Osteocyte (in vitro differentiated cells): ENCODE measurements at places on chromosomes 2 and 18.

GRCh38 chr2:220877897-220878296 is 694.2 kb downstream of the EPHA4 start:
- no peak for DNase-seq

DNA sequence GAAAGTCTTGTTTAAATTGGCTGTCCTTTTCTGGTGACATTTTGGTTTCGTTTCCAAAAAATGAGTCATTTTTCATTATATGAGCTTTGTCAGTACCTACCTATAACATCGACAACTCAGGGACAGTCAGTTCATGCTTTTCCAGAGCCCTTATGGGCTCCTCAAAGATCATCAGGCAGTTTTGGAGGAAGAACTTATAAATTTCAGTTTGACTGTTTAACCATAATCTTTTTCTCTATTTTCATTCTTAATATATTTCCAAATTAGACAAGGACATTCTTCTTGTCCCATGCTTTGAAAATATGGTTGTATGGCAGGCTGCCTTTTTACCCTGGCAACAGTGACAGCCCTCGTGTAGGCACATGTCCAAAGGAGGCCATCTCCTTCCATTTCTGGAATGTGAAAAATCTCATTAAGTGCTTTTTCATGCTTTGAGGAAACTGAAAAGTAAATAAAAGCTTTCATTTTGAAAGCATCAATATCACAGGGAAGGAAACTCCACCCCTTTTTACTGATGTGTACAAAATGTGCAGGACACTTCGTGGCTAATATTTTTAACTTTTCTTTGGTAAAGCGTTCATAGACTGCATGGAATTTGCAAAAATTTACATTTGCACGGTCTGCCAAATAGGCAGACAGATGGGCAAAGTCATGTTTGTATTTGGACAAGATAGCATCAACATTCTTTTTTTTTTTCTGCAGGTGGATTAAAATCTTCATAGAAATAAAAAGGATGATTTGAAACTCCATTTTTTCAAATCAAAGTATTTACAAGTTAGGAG is 7.2 kb upstream of the PROC start:
- no peak for DNase-seq

DNA sequence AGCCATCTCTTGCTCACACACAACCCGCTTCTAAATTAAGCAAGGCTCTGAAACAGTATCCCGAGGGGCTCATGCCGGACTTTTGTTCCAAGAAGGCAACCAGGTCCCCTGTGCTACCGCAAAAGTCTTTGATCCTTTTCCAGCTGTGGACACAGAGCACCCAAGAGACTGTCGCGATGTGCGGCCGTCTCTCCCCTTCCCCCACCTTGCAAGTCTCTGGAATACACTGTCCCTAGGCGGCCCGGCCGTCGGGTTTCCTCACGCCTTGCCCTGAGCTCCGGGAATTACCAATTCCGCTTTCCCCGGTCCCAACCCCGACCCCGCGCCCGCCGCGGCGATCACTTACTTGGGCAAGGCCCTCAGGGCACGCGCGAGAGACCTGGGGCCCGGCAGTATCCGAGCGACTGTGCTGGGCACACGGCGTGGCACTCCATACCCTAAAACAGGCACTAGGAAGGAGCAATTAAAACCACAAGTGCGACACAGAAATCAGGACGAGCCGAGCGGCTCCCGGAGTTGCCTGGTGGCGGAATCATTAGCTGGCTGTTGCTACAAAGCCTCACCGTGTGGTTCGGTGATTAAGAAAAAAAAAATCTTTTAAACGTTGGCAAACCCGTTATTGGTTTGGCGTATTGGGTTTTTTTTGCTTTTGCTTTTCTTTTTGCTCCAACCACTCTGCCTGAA is 2.2 kb upstream of the DLX1 start:
- DNase-seq: no peak

DNA sequence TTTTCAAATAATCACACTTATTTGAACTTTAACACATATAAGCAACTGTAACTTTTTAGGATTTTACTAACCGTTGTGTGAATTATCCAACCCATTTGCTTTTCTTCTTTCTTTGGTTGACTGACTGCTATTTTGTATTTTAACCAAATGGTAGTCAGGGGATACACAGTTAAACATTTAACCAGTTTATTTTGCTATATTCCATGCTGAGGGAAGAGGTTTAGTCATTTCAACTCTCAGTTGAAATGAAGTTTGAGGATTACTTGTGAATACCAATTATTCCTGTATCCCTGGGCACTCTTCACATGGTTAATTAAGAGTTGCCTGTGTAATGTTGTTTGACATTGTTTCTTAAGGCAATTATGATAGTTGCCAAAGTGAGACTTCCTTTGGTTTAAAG is 1.9 kb downstream of the SPAG16 start:
- no peak for DNase-seq

DNA sequence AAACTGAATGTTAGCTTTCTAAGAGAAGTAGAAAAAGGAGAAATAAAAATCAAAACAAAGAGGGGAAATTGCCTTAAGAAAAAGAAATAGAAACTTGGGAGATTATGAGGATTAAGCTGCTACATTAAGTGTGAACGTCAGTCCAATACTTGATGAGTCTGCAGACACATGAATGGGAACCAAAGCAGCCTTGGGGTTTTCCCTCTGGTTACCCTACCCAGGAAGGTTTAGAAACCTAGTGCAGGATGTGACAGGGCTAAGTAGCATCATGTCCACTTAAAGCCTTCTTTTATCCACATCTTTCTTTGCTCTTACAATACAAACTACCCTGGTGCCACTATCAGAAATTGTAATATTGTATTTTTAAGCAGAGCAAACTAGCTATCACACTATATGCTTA is 22.3 kb downstream of the SLC35F5 start:
- DNase-seq: no peak

DNA sequence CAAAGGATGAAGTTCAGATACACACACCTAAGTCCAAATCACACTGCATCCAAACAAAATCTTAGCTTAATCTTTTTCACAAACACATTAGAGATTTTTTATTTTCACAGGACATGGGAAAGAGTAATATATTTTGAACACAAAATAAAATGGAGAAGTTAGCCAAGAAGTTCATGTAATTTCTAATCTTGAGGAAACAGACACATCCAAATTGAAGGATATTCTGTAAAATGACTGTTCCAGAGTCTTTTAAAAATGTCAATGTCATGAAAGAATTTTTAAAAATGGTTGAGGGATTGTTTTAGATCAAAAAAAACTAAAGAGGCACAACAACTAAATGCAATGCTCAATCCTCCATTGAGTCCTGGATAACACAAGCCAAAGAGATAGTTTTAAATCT is 12.4 kb upstream of the RAPGEF4 start:
- no peak for DNase-seq

- DNase-seq: no peak
These were observed 8.3 kb upstream of the RHOB start for GRCh38 chr2:20438334-20439192.

DNA sequence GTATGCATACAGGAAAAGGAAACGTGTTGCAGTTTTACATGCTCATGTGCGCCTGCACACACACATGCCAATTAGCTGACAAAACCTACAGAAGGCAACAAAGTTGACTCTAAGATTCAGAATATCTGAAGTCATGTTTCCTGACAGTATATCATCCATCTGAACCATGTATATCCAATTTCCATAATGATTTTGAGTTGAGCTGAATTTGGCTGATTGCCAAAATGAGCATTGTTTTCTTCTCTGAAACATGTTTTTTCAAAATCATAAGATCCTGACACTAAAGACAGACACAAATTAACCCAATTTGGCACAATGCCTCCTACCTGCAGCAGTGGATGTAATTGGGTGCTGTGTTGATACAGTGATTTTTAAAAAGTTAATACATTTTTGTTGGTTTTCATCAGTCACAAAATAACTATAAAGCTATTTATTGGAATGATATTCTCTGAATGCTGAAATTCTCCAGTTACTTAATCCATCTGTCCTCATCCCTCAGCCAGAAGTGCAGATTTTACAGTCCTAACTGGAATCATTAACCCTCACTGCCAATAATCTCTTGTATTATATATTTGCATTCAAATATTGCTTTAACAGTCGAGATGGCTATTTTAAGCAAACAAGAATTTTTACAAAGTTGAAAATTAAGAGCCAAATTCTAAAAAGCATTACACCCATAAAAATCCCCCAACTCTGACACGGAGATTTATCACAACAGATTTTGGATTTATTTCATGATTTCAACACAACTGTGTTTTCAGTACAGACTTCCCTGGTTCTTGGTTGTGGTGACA is 161.7 kb upstream of the LMAN1 start:
- DNase-seq: no peak

DNA sequence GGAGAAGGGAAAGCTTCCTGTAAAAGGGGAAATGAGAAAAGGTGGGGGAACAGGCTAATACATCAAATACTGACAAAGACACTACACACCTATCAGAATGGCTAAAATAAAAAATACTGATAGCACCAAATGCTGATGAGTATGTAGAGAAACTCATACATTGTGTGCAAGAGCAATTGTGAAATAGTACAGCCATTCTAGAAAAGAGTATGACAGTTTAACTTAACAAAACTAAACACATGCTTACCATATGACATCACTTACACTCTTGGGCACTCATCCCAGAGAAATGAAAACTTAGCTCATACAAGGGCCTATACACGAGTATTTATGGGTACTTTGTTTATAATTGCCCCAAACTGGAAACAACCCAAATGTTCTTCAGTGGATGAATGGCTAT is 53.4 kb downstream of the ZNF638 start:
- no peak for DNase-seq

- no peak for DNase-seq
These were observed 24.6 kb downstream of the ARL6IP6 start for GRCh38 chr2:152743002-152743401.

GRCh38 chr2:173855661-173856060 is 109.5 kb downstream of the SP3 start:
- no peak for DNase-seq

GRCh38 chr18:30781601-30782000 is 260.9 kb downstream of the DSC3 start:
- DNase-seq: no peak

- no peak for DNase-seq
These were observed 304.8 kb upstream of the SOX11 start for GRCh38 chr2:5387406-5387805.

DNA sequence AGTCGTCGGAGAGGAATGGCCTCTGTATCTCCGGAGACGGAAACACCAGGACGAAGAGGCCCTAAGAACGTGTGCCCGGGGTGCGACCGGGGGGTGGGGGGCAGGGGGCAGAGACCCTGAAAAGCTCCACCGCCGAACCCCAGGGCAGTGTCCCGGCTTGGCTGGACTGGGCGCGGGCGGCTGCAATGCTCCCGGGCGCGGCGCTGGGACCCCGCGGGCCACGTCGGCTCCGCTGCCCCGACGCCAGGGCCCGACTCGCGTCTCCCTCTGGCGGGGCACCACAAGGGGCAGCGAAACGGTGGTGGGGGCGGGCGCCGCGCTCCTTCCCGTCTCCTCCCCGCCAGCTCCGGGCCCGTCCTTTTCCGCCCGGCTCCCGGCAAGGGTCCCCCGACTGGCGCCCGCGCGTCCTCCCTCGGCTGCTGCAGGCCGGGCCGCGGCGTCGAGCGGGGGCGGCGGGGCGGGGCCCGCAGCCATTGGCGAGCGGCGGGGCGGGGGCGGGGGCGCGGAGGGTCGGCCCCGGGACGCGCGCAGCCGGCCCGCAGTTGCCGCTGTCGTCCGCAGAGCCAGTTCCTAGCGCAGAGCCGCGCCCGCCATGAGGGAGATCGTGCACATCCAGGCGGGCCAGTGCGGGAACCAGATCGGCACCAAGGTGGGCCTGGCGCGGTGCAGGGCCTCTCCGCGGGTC is at the start of gene TUBB6:
TSS of gene TUBB6 (plus strand) at position 541 of the 685 bp plus-strand sequence. CDS start at position 593, 52 bp downstream.
- peak; percentile 93 for DNase-seq

DNA sequence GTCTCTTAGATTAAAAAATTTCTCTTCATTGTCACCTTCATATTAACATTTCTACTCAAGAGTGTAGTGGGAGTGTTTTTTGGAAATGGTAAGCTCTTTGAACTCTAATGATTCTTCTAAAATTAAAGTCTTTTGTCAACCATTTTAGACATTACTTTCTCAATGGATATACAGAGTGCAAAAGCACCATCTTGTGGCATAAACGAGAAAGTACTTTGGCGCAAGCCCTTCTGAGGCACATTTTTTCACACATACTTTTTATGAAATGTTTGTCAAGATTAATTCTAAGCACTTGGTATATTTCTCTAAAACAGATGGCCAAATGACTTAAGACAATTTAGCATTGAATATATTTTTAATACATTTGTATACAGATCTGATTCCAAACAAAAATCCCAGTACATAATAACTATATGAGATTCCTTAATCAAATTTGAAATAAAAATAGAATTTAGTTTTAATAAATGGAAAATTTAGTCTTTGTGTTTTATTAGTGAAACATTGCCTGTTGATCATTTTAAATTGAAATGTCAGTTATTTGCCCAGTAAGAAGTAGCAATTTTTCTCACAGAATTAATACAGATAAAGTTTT is 63.3 kb upstream of the GALNT5 start:
- DNase-seq: no peak

- DNase-seq: no peak
These were observed 478.3 kb downstream of the ZEB2 start for GRCh38 chr2:144041612-144042011.

DNA sequence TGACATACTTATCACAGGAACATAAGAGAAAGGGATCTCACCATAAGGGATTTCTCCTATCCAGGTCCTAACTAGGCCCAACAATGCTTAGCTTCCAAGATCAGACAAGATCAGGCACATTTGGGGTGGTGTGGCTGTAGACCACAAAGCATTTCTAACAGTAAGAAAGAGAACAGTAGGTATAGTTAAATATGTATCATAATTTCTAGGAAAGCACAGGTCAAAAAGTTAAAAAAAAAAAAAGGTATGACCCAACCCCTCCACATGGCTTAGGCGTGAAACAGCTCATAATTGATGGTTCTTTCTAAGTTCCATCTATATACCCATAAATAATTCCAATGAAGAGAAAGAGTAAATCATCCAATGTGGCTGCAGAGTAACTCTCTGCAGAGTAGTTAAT is 6.9 kb downstream of the PRKD3 start:
- DNase-seq: no peak

- DNase-seq: no peak
These were observed 271.0 kb downstream of the TGIF1 start for GRCh38 chr18:3720818-3721545.

GRCh38 chr2:143694335-143694734 is 565.1 kb downstream of the ARHGAP15 start:
- no peak for DNase-seq

GRCh38 chr2:133516405-133517026 is 51.7 kb downstream of the NCKAP5 start:
- no peak for DNase-seq

DNA sequence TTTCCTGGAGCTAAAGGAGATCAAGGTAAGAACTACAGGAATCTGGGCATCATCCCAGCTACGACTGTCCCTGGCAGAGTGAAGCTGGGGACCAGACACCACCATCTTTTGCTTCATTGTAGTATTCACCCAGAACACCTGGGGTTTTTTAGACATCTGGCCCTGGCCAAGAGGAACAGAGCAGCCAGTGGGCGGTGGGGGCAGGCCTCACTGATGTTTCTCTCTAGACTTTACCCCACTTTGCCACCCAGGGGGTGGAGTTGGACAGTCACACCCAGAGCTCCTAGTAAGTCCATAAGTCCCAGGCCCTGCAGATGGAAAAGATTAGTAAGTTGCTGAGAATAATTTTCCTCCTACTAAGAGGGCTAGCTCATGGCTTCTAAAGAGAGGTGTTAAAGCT is 39.6 kb downstream of the MARCO start:
- DNase-seq: peak; percentile 74

- DNase-seq: no peak
These were observed 23.9 kb downstream of the DOK1 start for GRCh38 chr2:74578408-74578807.

- DNase-seq: no peak
These were observed 437.0 kb downstream of the PARD3B start for GRCh38 chr2:204982303-204982702.
